ENCODE measurements at places on chromosomes 1 and 21.

DNA sequence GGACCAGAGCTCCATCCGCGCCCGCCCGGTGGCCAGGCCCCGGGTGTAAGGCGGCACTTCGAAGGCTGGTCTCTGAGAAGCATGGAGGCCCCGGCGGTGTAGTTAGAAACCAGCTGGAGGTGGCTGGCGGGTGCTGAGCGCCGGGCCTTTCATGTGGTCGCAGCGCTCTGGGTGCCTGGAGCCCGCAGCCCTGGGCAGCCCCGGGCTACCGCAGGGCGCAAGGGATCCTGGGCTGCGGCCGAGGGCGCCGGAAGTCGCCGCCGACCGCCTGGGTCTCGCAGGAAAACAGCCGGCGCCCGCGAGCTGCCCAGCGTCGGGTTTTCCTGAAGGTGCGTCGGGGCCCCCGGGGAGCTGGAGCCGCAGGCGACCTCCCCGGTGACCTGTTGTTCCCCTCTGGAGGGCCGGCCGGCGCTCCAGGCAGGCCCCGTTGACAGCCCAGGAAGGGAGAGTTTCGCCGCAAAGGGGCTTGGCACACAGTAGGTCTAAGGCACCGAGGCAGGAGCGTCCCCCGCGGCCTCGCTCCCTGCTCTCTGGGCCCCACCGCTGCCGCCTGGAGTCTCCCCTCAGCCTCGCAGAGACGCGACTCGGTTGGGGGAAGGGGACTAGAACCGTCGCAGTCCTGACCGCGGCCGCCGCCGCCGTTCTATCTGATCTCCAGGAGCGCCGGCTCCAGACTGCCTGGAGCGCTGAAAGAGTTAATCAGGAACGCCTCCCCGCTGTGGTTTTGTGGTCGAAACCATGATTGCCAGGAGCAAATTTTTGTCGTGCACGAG is 2.7 kb downstream of the GRHL3 start:
- no peaks in the 10 kb centered on the region for H3K36me3 ChIP-seq
- peak; percentile 80 for DNase-seq
- H3K4me1 ChIP-seq: peaks cover 36% of the 10 kb centered on the region
- peak overlapping the region; percentile 18 for H3K4me3 ChIP-seq

DNA sequence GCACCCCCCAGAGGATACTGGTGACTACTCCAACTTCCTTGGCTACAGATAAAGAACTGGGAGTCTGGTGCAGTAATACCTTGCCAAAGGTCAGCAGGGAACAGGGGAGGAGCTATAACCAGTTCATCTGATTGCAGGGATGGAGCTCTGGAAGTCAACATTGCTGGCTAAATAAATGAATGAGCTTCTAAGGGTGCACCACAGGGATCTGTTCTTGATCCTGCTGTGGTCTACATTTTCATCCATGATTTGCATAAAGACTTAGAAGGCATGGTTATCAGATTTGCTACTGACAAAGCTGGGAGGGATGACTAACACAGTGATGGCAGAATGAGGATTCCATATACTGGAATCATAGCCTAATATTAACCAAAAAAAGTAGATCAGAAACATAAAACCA is 18.3 kb downstream of the PLEKHA6 start:
- H3K36me3 ChIP-seq: no peaks in the 10 kb centered on the region
- peaks cover 17% of the 10 kb centered on the region for H3K4me1 ChIP-seq
- no peak overlapping the region for H3K27ac ChIP-seq
- H3K4me3 ChIP-seq: no peak overlapping the region
- no peaks in the 10 kb centered on the region for H3K27me3 ChIP-seq

- peak overlapping the region; percentile 46 for H3K27ac ChIP-seq
- H3K4me3 ChIP-seq: peak overlapping the region; percentile 69
- peaks cover 3% of the 10 kb centered on the region for H3K36me3 ChIP-seq
Measured at GRCh38 chr1:44422161-44422560, 17.1 kb downstream of the RNF220 start.

DNA sequence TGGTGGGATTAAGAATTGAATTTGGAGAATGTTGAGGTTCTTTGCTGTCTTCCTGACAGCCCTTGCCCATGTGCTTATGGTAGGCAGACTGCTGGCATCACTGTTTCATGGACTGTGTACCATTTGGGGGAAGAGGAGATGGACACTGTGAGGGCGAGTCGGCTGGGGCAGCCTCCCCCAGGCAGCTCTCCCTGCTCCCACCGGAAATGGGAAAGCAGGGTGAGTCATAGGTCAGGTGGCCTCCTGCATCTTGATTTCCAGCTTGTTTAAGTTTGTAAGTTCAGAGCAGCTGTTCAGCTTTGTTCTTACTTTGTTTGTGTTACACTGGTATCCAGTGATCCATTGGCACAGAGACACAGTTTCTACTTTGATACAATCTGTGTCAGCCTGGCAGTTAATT is 87.2 kb upstream of the CNIH3 start:
- no peaks in the 10 kb centered on the region for H3K4me1 ChIP-seq
- H3K27me3 ChIP-seq: no peaks in the 10 kb centered on the region
- no peaks in the 10 kb centered on the region for H3K36me3 ChIP-seq

- H3K4me1 ChIP-seq: peaks cover 7% of the 10 kb centered on the region
- no peaks in the 10 kb centered on the region for H3K27me3 ChIP-seq
- H3K36me3 ChIP-seq: no peaks in the 10 kb centered on the region
- no peak overlapping the region for H3K27ac ChIP-seq
- DNase-seq: peak; percentile 65
Measured at GRCh38 chr21:45436351-45437065, 31.5 kb downstream of the COL18A1 start.

DNA sequence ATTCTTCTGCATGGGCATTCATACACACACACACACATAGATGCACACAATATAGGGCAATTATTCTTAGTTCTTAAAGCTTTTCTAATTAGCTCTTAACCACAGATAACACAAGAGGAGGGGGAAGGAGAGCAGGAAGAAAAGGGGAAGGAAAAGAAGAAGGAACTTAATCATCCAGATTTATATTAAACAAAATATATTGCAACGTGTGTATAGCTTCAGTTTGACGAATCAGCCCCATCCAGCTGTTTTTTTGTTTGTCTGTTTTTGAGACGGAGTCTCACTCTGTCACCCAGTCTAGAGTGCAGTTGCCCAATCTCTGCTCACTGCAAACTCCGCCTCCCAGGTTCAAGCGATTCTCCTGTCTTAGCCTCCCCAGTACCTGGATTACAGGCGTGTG is 21.7 kb upstream of the ANKRD13C start:
- no peak overlapping the region for H3K4me3 ChIP-seq
- H3K36me3 ChIP-seq: no peaks in the 10 kb centered on the region
- no peak overlapping the region for H3K27ac ChIP-seq
- no peaks in the 10 kb centered on the region for H3K27me3 ChIP-seq

GRCh38 chr21:28636752-28637691 is 355.7 kb downstream of the LTN1 start:
- H3K4me3 ChIP-seq: no peak overlapping the region
- no peaks in the 10 kb centered on the region for H3K27me3 ChIP-seq
- no peaks in the 10 kb centered on the region for H3K36me3 ChIP-seq
- peak overlapping the region; percentile 15 for H3K27ac ChIP-seq
- peaks cover 45% of the 10 kb centered on the region for H3K4me1 ChIP-seq
- peak; percentile 68 for DNase-seq

- H3K27ac ChIP-seq: no peak overlapping the region
- H3K4me3 ChIP-seq: no peak overlapping the region
- no peaks in the 10 kb centered on the region for H3K27me3 ChIP-seq
- DNase-seq: no peak
- H3K4me1 ChIP-seq: no peaks in the 10 kb centered on the region
Measured at GRCh38 chr1:225597926-225598575, 54.9 kb downstream of the ENAH start.

DNA sequence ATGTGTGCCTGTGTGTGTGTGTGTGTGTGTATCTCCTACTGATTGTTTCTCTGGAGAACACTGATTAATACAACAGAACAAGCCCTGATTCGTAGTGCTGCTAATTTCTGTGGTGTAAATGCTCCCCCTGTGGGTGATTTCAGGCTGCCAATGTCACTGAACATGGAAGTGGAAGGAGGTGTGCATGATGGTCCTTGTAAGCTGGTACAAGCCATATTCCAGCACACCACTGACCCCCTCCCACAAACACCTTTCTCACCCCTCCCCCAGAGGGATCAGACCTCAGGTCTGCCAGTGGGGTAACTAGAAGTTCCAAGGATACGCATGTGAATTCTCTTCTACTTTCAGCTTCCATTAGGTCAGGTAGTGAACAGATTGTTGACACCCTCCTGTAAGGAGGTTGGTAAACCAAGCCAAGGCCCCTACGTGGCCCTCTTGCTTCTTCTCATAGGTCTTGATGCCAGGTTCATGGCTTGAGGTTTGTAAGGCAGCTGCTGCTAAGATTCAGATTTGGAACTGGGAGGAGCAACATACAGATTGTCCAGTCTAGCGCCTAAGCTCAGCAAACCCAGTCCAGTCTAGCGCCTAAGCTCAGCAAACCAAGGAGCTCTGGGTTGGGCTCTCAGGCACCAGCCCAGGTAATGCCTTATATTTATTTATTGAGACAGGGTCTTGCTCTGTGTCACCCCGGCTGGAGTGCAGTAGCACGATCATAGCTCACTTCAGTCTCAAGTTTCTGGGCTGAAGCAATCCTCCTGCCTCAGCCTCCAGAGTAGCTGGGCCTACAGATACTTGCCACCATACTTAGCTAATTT is 38.7 kb downstream of the DHCR24 start:
- no peaks in the 10 kb centered on the region for H3K27me3 ChIP-seq
- no peaks in the 10 kb centered on the region for H3K4me1 ChIP-seq
- no peak overlapping the region for H3K27ac ChIP-seq
- no peak overlapping the region for H3K4me3 ChIP-seq
- DNase-seq: no peak

DNA sequence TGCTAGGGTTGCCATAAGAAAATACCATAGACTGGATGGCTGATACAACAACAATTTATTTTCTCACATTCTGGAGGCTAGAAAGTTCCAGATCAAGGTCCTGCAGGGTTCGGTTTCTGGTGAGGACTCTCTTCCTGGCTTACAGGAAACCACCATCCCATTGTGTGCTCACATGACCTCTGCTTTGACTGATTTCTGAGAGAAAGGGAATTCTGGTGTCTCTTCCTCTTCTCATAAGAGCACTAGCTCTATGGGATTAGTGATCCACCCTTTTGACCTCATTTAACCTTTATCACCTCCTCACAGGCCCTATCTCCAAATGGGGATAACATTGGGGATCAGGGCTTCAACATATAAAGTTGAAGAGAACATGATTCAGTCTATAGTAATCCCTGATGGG is 47.5 kb downstream of the MRPL39 start:
- no peaks in the 10 kb centered on the region for H3K27me3 ChIP-seq
- no peak overlapping the region for H3K27ac ChIP-seq
- DNase-seq: no peak
- H3K4me3 ChIP-seq: no peak overlapping the region
